ENCODE measurements at places on chromosomes 11 and 22.

DNA sequence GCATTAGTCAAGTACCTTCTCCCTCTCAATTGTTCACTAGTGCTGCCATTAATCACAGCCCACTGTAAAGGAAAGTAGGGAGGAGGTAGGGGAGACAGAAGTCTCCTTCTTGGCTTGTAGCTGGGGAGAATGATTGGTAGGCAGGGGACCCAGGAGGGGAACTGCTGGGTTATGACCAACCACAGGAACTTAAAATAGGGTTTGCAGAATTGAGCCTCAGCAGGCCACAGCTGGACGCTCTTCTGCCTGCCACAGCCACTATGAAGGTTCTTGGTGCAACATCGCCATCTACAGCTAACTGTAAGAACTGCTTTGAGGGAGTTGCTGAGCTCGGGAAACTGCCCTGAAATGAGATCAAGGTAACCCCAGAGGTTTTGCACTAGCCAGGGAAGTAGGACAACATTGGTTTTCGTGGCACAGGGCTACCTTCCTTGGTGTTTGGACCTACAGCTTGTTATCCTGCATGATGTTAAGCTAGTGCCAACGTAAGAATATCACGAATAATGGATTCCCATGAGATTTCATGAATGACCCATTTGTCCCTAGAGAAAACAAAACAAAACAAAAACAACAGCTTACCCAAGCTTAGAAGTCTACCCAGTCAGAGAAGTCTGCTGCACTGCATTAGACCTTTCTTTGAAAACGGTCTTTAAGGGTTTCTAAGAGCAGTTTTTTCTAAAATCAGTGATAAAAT, 787.1 kb upstream of the API5 start:
- peak; percentile 14 for DNase-seq

GRCh38 chr22:37197451-37198257, 9.6 kb upstream of the C1QTNF6 start:
- DNase-seq: peak; percentile 90

DNA sequence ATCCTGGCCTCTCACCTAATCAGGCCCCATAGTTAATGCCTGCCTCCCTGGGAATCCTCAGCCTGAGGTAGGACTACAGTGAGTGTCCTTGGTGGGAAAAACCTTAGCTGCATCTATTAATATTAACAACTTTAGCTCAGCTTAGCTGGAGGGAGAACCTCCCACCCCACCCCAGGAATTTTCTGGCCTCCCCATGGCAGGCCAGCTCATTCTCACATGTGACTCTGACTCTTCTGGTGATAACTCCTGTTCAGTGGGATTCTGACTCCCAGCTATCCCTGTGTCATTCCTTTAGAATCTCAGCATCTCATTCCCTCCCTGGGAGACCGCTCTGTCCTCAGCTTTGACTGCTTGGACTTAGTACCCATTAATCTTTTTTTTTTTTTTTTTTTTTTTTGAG, 14.5 kb downstream of the ART5 start:
- DNase-seq: peak; percentile 96

- no peak for DNase-seq
Observed at GRCh38 chr11:131906963-131907362, 536.5 kb downstream of the NTM start.

DNA sequence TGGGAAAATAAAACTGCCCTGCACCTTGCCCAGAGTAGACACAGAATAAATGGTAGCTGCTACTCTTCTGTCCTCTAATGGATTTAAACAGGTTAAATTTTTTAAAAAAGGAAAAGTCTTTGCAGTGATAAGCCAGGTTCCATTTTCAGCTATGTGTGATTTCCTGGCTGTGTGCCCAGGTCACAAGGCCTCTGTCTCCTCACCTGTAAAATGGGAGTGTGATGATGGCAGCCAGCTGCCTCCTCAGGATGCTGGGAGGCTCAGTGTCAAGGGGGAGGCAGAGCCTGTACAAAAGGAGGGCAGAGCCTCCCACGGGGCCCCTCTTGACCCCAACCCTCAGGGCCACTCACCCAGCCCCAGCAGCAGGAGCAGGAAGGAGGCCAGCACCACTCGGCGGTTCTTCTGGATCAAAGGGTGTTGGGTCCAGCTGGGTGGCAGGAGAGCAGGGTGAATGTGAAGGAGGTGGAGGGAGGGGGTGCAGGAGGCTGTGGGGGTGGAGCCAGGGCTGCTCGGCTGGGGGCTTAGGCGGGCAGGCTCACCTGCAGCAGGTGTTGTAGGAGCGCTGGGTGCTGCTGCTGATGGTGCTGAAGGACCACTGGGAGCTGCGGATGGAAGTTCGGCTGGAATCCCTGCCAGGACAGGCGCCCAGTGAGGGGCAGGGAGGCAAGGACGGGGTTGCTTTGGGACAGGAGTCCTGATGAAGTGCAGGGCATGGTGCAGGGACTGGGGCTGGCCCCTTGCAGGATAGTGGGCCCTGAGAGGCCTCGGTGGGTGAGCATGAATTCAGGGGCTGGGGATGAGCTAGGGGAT, 1.9 kb downstream of the TMEM134 start:
- no peak for DNase-seq

GRCh38 chr11:32792111-32792947, 2.1 kb downstream of the CCDC73 start:
- DNase-seq: no peak
